ENCODE measurements at places on chromosomes 4 and X.

DNA sequence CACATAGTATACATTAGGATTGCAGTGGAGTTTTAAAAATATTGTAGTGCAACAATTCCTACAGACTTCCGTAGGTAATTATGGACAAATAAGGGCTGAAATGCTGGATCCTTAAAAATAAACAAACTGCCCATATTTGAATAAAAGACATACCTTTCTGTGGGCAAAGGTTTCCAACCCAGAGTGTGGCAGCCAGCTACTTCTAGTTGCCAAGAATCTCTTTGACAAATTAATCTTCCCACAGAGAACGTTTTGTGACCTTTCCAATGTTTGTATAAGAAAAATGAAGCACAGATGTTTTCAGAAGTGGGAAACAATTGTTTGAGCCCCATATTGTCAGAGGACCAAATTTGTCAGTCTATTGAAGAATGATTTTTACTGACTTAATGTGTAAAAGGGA is 21.1 kb downstream of the GRPR start:
- DNase-seq, result no peak

DNA sequence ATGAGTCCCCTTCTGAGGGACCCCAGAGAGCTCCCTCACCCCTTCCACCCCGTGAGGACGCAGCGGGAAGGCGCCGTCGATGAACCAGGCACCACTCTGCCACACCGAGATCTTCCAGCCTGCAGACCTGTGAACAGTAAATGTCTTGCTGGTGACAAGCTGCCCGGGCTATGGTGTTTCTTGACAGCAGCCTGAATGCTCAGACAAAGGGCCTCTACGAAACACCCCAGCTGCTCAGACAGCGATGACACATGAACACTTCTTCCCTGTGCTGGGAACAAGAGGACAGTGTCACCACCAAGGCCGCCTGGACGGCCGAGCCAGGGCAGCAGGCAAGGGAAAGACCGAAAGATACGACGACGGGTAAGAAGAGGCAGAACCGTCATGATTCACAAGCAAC is 30.6 kb upstream of the GTPBP6 start:
- no peak for DNase-seq

GRCh38 chrX:3340016-3340415 is 6.4 kb downstream of the MXRA5 start:
- DNase-seq, result no peak

GRCh38 chr4:114311787-114312186 is 286.8 kb upstream of the UGT8 start:
- DNase-seq, result no peak

GRCh38 chr4:80208610-80209339 is 11.5 kb downstream of the PRDM8 start:
- no peak for DNase-seq

DNA sequence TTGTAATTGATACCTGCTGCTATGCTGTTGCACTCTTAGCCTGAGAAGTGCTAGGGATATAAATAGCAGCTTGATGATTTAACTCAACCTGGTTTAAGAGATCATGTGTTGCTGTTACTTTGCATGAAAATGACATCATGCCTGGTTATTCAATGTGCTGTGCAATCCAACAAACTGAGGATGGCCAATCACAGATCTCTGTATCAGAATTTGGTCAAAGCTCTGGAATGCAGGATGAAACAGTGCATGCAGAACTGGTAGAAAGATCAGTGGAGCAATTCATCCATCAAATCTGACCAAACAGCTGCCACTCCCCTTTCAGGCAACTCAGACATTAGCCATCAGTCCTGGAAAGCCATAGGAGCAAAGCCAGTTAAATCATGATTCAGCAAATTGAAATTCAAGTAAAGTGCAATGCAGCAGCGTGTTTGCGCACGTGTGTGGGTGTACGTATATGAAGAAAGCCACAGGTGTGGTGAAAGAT is 160.3 kb upstream of the RASGEF1B start:
- DNase-seq, result no peak

GRCh38 chrX:137748827-137749226 is 182.9 kb downstream of the ZIC3 start:
- no peak for DNase-seq

DNA sequence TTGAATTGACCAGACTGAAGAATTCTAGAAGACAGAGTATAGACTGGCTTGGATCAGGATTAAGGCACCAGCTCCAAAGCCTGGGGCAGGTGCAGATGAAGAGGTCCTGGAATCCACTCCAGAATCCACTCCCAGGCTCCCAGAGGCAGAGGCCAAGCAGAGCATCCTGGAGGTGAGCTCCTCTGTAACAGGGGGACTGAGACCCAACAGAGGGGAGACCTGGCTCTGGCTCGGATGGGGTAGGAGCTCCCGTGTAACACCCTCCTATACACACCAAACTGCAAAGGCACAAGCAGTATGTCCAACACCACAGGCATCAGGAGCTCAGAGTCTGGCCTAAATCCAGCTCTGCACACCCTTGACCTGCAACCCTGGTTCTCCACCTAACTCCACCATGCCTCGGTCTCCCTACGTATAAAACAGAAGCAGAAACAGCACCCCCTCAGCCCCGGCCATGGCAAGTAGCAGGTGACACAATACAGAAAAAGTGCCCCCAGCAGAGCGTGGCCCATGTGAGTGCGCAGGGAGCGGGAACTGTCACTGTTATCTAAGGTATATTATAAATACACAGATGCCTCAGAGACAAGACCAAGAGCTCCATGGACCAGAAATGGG is 14.9 kb downstream of the RNF212 start:
- DNase-seq, result no peak

GRCh38 chr4:144906181-144906925 is 191.6 kb downstream of the ANAPC10 start:
- no peak for DNase-seq

GRCh38 chr4:143616771-143617170 is 83.7 kb downstream of the FREM3 start:
- no peak for DNase-seq

DNA sequence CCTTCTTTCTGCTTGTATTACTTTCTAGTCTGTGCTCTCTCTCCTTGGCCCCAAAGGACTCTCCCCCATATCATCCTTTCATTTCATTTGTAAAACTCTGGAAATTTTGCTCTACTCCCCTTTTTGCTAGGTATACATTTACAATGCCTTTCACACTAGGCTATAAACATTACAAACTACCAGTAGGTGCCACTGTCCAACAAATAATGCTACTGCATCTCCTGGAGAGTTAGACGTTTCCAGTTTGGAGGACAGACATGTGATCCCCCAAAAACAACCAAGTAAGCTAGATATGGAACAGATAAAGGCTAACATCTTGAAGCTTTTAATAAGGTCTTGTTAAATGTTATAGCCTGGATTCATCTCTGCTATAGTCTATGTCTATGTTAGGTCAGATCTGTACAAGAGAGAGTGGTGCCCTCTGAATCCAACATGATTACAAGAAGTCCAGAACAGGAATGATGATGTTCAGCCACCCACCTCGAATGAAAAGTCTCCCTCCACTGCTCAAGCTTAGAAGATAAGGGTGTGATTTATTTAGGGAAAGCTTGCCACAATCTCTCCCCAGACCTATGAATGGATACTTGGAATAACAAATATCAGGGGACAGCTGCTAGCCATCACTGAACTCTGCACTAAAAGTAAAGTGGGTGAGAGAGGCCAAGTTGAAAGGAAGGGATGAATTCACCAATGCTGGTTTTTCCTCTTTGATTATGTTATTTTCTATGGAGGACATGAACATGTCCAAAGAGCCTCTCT is 14.3 kb downstream of the CBR4 start:
- DNase-seq, result no peak

Data from left lung (tissue), 14 donors.